ENCODE measurements at places on chromosomes 2 and 18.

DNA sequence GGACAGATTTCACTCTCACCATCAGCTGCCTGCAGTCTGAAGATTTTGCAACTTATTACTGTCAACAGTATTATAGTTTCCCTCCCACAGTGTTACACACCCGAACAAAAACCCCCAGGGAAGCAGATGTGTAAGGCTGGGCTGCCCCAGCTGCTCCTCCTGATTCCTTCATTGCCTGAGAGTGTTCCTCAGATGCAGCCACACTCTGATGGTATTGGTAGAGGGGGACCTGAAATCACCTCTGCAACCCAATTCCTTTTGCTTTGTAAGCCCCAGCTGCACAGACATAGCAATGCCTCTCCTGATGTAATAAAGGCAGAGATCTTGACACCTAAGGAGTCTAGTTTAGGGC, 1529.8 kb downstream of the RPIA start:
- DNase-seq = no peak

DNA sequence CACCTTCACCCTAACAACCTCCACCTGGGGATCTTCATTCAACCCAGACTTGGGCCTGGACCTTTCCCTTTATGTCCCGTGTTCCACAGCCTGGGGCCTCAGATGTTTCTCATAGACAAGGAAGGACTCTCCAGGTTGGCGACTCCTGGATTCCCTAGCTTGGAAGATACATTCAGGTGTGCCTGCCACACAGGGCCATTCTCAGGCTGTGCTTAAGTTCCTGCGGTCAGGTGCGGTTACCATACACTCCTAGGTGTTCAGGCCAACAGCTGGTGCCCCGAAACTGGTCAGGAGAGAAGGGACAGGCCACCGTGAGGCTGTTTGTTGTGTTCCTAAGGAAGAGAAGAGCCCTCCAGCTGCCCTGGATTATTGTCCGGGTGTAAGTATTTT, 15.6 kb downstream of the SLC4A3 start:
- no peak for DNase-seq

DNA sequence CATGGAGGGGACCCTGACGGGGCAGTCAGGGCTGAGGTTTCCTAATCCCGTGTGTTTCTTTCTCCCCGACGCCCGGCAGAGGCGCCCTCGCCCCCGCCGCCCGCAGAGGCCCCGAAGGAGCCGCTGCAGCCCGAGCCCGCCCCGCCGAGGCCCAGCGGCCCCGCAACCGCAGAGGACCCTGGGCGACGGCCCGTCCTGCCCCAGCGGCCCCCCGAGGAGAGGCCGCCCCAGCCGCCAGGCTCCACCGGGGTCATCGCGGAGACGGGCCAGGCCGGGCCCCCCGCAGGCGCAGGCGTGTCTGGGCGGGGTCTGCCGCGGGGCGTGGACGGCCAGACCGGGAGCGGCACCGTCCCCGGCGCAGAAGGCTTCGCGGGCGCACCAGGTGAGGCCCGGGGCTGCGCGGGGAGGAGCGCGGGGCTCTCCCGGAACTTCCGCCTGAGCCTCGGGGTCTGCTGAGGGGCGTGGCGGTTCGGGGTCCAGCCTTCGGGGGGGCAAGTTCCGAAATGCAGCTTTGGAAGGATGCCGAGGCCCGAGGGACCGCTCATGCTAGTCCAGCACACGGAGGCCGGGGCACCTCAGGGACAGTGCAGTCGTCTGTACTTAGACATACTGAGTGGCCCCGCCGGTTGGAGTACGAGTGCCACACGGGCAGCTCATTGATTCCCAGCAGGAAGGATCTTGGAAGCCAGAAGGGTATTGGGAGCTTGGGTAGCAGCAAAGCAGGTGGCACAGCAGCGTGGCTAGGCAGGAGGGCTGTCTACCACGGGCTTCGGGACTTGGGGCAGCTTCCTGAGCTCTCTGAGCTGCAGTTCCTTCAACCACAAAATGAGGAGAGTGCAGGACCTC, 60.1 kb downstream of the EMILIN2 start:
- no peak for DNase-seq

GRCh38 chr2:150081775-150082481, 405.5 kb downstream of the RND3 start:
- no peak for DNase-seq

GRCh38 chr2:9222239-9222892, 15.8 kb downstream of the ASAP2 start:
- no peak for DNase-seq
